ENCODE measurements at places on chromosomes 6 and 20. TPM values are rescaled to one million over a fixed set of nuclear protein-coding genes. Genes with fewer than 3 reads are reported as not detected.

ACAT2 gene
- total RNA-seq, result 58.9 TPM

PSMF1 gene
- total RNA-seq, result 17.4 TPM

INSM1 gene
- total RNA-seq, result not detected

SEL1L2 gene
- 0.23 TPM for total RNA-seq

SYS1 gene
- total RNA-seq, result 38.7 TPM

DEFB124 gene
- total RNA-seq, result not detected

MATN4 gene
- 0.23 TPM for total RNA-seq

UTRN gene
- total RNA-seq, result 115 TPM

FOXC1 gene
- 0.59 TPM for total RNA-seq

PTPRT gene
- total RNA-seq, result not detected

TMX4 gene
- 12.3 TPM for total RNA-seq

PAX1 gene
- not detected for total RNA-seq

FIG4 gene
- total RNA-seq, result 16.5 TPM
